Aorta (tissue), 5 donors: ENCODE measurements at places on chromosomes 3 and 15. TPM values are rescaled to one million over a fixed set of nuclear protein-coding genes. Genes with fewer than 3 reads are reported as not detected.

GRCh38 chr3:73601481-73601880, 23.3 kb downstream of the PDZRN3 start:
- DNase-seq = no peak

DNA sequence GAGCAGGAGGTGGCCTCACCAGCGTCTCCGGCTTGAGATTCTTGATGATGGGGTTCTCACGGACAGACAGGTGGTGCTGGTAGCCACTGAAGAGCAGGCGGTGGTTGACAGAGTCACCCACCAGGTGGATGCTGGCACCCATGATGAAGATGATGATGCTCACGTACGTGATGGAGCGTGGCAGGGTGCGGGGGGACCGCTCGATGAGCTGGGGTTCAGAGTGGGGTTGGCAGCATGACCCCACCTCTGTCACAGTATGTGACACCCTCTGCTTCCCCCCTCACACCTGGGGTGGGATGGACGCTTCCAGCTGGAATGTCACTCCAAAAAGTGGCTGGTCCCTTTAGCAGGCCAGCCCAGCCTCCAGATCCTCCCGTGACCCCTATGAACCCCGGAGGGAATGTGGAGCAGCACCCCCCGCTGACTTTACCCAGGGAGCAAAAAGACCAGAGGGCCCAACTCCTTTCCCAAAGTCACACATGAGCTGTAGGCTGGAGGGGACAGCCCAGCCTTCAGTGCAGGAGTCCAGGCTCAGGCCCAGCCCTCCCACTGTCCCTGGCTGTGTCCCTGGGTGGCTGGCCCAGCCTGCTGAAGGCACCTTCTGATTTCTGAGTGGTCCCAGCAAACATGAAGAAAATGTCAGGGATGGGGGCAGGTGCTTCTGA, 6.7 kb upstream of the CALML4 start:
- DNase-seq = peak; percentile 21

GRCh38 chr3:114452256-114452655, 158.4 kb downstream of the TIGIT start:
- no peak for DNase-seq

DNA sequence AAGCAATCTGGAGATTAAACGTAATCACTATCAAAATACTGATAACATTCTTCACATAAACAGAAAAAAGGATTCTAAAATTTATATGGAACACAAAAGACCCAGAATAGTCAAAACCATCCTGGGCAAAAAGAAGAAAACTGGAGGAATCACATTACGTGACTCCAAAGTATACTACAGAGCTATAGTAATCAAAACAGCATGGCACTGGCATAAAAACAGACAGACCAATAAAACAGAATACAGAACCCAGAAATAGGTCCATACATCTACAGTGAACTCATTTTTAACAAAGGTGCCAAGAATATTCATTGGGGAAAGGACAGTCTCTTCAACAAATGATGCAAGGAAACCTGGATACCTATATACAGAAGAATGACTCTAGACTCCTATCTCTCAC, 621.9 kb upstream of the CCDC54 start:
- DNase-seq = no peak

Gene GOLGA8S
- 0.52 TPM for total RNA-seq

Gene ELL3
- 2.5 TPM for total RNA-seq

Gene SEMA3G
- 23.8 TPM for total RNA-seq

DNA sequence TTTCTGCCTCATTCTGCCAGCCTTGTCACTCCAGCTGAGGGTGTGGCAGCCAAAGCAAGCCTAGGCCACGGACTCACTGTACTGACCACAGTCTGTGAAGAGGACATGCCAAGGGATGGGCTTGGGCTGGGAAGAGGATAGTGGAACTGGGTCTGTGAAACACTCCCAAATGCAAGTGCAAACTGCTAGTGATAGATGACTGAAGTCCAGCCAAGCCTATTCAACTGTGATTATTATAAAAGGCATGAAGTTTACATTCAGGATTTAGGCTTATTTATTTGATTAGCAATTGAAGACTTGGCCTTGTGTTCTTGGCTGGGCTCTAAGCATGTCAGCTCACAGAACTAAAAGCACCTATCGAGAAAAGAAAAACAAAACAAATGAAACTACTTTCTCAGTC, 84.9 kb upstream of the UBE2E1 start:
- DNase-seq = no peak

GRCh38 chr15:89067751-89068150, 20.5 kb upstream of the ABHD2 start:
- no peak for DNase-seq

DNA sequence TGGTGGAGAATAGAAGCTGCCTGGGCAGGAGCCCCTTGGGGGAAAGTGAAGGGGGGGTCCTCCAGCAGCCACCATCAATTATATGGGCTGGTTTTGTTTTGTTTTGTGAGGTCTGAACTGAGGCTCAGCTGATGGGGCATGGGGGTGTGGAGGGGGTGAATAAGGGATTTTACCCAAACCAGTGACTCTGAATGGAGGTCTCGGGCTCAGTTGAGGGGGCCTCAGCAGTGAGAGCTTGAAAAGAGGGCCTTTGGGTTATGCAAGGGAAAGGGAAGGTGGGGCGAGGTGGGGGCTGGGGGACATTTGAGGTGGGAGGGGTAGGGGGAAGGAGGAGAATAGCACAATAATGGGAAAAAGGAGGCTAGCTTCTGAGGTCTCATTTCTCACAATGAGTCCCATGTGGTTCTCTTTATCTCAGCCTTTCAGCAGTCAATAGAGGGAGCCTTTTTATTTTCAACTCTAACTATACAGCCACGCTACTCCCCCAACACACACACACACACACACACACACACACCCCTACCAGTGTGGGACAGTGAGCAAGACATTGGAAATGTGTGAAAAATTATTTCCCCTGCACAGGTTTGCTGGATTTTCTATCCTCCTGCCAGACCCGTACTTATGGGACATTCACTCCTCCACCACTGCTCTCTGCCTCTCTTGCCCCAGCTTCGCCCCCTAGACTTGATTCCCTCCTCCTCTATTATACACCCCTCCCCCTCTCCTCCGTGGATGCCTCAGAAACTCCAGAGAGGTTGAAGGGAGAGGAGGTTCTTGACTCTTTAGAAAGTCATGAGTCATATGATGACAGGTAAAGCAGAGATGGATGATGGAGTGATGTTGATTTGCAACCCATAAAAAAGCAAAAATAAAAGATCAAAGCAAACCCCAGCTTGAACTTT, 96.0 kb downstream of the GTPBP8 start:
- DNase-seq = no peak

DNA sequence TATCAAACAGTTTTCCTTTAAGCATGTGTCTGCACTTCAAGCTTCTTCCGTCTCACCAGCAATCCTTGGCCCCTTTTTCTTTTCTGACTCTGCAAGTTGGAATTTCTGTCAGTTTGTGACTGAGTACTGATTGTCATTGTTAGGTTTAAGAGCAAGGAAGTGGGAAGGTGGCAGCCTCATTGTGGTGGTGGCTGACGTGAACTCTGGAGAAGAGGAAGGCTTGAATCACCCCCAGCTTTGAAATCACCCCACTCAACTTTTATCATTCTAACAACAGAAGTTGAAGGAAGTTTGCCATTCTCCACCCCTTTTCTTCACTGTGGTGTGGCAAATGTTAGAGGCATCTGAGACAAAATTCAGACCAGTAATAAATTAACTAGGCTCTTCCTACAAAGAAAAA, 231.6 kb upstream of the AGTR1 start:
- DNase-seq = no peak

DNA sequence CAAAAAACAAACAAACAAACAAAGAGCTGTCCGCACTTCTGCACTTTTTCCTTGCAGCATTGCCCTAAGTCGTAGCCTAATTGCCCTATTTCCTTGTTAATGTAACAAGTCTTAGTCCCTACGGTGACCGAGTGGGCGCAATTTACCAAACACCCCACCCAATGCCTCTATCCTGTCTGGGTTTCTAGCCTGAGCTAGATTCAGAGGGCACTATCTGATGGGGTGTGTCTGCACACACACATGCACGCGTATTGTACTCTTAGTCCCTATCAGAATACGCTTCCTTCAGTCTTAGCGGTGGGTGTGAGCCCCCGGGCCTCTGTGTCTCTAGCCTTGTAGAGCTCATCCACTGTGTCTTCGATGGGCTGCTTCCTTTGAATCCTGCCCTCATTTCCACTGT, 125.9 kb upstream of the DLG1 start:
- peak; percentile 15 for DNase-seq

Gene EPM2AIP1
- 20.5 TPM for total RNA-seq

DNA sequence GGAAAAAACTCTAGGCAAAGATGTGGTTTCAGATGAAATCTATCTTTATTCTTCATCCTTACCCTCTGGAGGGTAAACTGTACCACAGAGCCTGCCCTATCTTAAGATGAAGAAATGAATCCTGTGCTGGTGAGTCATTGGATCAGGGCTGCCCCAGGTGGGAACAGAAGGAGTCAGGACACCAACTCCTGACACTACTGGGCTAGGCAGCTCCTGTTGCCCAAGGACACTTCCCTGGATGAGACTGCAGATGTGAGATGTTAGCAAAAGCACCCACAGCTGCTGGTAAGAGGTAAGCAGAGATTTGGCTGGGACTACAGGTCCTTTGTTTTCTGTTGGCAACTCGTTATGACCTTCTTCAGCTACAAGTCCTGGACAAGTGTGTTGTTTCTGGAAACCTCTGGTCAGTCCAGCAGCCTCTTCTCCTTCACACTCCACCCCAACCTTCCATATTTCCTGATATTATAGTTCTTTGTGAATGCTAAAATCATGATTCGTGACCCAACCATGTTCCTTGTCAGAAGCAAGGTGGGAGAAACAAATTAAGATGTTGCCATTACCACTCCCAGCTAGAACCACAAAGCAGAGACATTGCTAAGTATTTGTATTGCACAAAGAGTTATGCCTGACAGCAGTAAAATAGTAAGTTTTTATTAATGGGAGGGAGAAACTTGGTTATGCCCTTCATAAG, 104.2 kb upstream of the TGFBR2 start:
- DNase-seq = no peak

Gene CCR5
- total RNA-seq = 5.7 TPM

GRCh38 chr3:159911664-159912037, 77.0 kb upstream of the IL12A start:
- no peak for DNase-seq

DNA sequence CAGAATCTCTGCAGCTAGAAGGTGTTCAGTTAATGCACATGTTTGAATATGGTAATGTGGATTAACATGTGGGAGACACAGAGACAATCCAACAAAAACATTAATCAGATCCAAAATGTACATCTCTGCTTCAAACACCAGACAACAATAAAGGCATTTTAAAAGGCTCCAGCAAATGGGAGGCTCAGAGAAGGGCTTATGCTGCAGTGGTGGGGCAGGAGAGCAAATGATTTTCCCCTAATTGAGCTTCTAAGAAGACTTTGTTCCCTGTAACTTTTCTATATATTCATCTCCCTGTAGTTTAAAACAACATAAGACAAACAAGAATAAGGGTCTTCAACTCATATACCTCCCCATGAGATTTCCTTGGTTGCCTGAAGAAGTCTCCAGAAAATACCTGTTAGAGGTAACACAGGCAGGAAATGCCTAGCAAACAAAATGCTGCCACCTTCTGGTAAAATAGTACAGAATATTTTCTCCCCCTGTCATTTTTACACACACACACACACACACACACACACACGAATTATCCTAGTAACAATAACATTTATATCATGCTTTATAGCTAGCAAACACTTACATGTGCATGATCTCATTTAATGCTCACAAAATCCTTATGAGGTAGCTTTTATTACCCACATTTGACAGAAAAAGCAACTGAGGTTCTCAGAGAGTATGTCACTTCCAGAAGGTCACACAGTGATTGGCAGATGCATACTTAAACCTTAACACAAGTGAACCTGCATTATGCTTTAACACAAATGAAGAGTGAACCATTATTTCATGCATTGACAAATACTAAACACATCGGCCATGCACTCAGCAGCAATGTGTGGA, 123.4 kb upstream of the MB21D2 start:
- DNase-seq = no peak

GRCh38 chr3:186772701-186773417, 10.5 kb upstream of the EIF4A2 start:
- peak; percentile 93 for DNase-seq

DNA sequence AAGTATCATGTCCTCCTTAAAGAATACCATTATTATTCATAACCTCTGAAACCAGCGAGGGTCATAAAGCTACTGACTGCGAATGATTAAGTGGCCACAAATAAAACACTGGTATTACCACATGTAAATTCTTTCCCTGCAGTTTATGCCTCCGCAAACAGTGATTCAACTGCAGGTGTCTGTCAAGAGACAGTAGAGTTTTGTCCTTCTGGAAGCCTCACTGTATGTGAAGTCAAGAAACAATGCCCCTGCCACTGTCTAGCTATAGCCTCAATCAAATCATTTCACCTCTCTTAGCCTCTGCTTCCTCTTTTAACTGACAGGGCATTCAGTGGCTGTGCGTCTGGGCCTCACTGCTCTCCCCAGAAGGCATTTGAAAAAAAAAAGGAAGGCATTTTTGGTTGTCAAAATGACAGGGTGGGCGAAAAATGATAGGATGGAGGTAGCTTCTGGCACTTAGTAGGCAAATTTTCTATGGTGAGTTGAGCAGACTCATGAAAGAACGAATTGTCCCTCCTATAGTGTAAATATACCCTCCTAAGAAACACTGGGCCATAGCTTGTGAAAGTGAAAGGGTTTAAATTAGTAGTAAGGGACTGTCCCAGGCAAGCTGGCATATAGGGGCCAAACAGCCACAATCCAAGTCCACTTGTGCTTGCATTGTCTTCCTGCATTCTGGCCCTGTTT, 66.7 kb downstream of the FILIP1L start:
- no peak for DNase-seq

Gene ITIH1
- total RNA-seq = not detected

Gene KIF15
- total RNA-seq = 0.93 TPM

GRCh38 chr15:100645671-100646070, 43.3 kb downstream of the ASB7 start:
- DNase-seq = no peak

DNA sequence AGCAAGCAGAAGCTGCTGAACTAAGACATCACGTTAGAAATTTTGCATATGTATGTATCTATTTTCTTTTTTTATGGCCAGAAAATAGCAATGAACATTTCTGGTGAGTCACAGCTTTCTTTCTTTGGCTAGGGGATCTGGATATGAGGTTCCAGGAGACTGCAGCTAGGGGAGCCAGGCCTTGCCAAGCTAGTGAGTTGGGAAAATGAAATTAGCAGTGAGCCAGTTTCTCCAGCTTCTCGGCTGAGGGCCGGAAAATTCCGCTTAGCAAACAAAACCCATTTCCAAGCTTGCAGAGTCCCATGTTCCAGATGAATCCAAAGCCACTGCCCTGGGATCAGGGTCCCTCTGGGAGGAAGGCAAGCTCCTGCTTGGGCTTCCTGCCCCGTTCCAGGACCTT, 137.6 kb downstream of the SRGAP3 start:
- DNase-seq = peak; percentile 80

GRCh38 chr3:3189961-3190360, 10.5 kb upstream of the CRBN start:
- no peak for DNase-seq
